ENCODE measurements at places on chromosomes 12 and 14. TPM values are rescaled to one million over a fixed set of nuclear protein-coding genes. Genes with fewer than 3 reads are reported as not detected.

The CBLN3 gene
- total RNA-seq: 0.44 TPM

The CMKLR1 gene
- total RNA-seq: 0.56 TPM

The RGS6 gene
- total RNA-seq: 0.52 TPM

The CCDC175 gene
- not detected for total RNA-seq

The LTB4R2 gene
- total RNA-seq: 82.9 TPM

The KCNC2 gene
- not detected for total RNA-seq

The CSAD gene
- total RNA-seq: 17.1 TPM

The TBC1D30 gene
- 0.72 TPM for total RNA-seq

DNA sequence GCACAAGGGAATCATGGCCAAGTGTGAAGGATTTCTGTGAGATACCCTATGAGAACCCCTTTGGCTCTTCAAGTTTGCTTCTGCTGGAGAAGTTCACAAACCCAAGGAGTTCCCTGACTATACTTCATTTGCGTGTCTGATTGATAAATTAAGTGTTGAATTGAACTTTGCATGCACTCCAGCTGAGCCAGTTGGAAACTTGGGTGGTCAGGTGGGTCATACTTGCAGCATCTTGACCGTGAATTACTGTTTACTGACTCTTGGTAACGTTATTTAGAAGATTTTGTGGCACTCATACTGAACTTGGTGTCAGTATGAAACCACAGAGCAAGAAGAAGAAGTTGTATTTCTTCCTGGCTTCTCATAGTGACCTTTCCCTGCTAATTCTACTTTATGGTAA lies 77.5 kb downstream of the TGFB3 start:
- ATAC-seq: no peak

- ATAC-seq: no peak
Measured at GRCh38 chr12:85281636-85282312, 1.8 kb downstream of the ALX1 start.

- ATAC-seq: no peak
Measured at GRCh38 chr14:84181072-84181471, 1348.9 kb upstream of the FLRT2 start.

DNA sequence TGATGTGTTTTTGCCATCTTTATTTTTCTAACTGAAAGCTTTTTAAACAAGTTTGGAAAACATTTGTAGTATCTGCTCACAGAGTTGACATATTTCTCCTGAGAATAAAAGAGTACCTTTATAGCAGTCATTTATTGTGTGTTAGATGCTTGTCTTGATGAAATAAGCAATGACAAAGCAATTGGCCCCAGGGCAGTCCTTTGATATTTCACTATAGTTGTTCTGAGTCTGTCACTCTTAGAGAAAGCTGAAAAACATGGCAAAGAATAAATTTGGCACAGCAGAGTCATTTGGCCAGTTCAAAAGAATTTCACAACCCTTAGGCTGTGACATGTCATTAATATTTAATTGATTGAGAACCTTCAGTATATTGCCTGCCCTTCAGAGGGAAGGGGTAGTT lies 166.2 kb downstream of the PTPRO start:
- no peak for ATAC-seq

DNA sequence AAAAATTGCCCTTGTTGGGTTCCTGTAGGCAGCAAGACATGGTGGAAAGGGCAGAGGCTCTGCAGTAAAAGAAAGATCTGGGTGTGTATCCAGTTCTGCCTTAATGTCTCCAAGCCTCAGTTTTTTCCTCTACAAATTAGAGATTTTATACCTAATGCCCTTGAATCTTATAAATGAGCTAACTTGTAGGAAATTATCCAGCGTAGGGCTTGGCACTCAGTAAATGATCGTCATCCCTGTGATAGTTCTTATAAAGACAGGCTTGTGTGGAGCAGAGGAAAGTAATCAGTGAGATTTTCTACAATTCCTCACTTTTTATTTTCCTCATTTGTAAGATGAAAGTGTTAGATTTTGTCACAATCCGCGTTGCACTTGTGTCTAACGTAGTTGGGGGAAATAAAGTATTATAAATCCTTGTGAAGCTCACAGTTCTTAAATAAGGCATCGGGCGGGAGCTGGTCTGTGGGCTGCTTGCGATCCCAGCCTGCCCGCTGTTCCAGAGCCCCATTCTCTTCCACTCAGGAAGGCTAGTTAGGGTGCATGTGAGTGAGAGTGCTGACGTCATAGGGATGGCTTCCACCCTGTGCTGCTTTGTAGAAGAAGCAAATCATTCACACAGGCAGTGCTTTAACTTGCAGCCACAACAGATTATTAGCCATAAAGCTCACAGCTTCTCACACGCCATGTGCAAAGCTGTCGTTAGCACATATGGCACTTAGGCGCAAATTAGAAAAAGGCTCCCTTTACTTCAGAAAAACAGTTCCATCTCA lies 87.6 kb downstream of the EML1 start:
- ATAC-seq: no peak

DNA sequence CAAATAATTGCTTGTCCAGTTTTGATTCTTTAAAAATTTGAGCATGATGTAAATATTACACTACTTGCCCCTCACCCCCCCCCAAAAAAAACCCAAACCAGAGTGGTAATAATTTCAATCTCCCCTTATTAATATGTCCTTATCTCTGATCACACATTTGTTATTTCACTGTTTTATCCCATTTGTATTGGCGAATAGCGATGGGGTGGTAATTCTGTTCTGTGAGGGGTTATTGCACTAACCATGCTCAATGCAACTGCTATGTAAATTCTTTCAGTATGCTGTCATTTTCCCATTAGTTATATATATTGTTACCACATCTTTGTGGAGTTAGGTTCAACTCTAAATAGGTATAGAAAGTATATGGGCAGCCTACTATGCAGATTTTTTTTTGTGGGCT lies 1.1 kb downstream of the RIMKLB start:
- no peak for ATAC-seq

- no peak for ATAC-seq
Measured at GRCh38 chr12:4908684-4909409, 858 bp upstream of the KCNA1 start.

- ATAC-seq: no peak
Measured at GRCh38 chr12:90959538-90960139, 4.7 kb upstream of the CCER1 start.

DNA sequence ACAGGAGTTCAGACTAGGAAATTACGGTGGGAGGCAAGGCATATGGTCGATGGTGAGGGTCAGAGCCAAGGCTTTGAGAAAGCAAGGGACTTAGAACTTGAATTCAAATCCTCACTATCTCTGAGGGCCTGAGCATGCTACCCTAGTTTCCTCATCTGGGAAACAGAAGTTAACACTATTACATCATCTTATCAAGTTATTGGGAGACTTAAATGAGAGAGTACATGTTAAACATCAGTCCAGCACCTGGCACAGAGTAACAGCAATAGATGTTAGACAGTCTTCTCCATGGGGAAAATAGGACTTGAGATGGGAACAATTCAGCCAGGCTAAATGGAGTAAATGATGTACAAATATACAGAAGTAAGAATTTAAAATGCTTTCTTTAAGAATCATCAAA lies 38.5 kb downstream of the SLC38A1 start:
- no peak for ATAC-seq

DNA sequence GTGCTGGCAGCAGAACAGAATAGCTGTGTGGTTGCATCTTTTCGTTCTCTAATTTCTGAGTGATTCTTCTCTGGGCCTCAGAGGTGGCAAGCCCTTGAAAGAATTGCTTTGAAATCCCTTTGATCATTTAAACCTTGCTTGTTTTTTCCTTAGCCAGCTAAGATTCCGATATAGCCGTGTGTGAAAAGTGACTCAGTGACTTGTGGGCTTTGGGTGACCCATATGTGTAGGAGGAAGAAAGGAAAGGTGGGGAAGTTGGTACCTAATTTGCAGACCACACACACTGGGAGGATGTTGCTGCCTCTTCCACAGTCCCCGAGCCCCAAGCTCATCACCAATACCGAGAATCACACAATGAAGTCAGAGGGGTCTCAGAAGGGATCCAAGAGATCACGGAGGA lies 18.8 kb downstream of the SLC24A4 start:
- ATAC-seq: no peak

GRCh38 chr12:110913119-110914056 lies 7.0 kb downstream of the MYL2 start:
- ATAC-seq: peak; percentile 36
